ENCODE measurements at places on chromosomes 1 and 21.

DNA sequence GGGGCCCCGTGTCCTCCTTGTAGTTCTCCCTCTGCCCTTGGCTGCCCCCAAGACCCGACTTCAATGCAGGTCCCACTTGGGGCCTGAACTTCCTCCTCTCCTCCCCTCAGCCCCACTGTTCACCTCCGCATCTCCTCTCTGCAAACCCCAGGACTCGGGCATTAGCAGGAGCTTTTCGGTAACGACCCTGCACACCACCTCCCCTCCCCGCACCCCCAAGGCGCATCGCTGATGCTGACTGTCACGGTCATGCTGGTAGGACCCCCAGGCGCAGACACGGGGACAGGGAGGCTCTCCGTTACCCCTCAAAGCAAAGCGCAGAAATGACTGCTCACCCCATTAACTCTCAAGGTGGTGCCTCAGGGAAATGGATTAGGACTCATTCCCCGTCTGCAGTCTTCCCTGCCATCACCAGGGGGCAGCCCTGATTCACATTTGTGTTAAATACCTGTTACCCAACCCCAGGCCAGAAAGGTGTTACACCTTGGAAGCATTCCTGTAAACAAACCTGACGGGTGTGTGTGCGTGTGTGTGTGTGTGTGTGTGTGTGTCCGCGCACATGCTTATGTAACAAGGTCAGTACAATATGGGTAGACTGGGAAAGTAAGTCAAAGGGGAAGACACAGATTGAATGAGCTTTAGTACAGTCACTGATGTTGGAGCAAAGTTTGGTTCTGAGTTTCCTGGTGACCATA, 6.4 kb upstream of the GUCA2B start:
- DNase-seq: peak; percentile 24

DNA sequence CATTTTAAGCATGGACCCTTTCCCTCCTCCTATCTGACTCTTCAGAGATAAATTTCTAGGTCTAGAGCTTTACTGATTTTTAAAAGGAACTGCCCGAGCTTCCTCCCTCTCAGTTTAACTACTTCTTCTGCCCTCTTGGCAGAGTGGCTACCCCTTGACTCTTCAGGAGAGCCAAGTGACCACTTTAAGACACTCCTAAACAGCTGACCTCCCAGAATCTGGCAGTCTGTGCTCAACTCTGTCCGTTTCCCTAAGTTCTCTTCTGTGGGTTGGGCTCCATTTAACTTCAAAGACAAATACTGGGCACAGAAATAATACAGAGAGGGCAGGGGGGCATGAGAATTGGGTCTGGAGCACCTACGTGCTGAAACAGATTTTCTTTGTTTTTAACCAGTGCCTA, 196.3 kb upstream of the FOXD3 start:
- DNase-seq: no peak

DNA sequence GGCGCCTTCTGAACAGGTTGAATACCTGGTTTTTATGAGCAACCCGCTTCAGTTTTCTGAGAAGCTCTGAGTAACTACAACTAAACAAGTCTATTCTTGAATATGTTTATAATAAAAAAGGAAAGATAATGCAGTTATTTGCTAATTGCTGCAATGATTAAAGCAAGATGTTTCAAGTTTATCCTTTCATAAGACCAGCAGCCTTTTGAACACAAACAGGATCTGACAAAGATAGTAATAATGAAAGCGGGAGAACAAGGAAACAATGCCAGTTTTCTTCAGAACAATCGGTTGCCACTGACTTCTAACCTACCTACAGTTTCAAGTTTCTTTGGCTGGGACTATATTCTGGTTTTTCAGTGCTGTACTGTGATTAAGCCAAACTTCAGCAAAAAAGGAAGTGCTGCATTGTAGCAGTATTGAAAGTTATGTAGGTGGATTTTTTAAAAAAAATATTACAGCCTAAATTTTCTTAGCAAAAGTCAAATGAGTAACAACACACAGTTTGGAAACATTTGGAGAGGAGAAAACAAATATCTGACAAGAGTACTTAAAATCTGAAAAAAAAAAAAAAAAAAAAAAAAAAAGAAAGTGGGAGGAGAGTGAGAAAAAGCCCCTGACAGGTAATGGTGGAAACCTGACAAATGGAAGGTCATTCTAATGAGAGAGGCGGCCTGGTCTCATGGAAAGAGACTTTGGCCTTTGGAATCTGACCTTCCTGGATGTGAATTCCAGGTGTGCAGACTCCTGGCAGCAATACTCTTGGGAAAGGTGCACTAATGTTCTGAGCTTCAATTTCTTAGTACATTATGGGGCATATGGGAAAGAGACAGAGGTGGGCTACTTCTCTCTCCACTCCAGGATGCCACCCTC, 11.4 kb downstream of the KCNJ15 start:
- DNase-seq: no peak

DNA sequence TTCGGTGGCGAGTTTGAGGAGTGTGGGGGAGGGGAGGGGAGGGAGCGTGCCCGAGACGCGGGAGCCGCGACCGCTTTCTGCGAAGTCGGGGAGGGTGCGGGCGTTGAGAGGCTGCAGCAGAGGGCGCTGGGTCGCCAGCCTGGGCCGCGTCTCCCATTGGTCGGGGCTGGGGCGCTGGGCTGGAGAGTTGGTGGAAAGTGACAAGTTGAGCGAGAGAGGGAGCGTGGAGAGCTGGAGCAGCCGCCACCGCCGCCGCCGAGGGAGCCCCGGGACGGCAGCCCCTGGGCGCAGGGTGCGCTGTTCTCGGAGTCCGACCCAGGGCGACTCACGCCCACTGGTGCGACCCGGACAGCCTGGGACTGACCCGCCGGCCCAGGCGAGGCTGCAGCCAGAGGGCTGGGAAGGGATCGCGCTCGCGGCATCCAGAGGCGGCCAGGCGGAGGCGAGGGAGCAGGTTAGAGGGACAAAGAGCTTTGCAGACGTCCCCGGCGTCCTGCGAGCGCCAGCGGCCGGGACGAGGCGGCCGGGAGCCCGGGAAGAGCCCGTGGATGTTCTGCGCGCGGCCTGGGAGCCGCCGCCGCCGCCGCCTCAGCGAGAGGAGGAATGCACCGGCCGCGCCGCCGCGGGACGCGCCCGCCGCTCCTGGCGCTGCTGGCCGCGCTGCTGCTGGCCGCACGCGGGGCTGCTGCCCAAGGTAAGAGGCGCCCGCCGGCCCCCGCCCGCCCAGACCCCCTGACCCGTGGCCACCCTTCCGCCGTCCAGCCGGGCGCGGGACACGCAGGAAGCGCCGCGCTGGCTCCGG, at the start of gene ROR1:
ROR1 (plus strand) TSS at position 203 of the 802 bp plus-strand sequence.
- peak; percentile 78 for DNase-seq

DNA sequence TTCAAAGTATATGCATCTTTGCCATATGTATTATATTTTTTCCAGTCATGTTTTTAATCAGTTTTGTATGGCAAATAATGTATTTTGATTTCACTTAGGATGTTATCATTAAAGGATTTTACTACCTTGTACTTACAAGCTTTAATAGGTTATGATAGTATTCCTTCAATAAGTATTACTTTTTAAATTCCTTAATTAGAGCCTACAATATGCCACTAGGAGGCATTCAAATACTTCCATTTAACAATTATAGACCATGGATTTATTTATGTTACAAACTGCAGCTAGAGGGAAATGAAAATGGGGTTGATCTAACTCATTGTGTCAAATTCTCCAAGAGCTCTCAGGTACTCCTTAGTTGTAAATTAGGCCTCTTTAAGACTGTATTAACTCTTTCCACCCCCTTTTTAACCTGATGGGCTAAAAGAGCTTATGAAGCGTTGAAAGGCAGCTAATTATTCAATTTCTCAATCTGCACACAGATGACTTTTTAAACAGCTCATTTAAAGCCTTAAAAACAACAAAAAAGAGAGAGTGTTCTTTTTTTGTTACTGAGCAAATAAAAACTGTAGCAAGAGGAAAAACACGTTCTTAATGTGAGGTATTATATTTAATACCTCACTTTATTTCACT, 156.2 kb downstream of the DENND1B start:
- no peak for DNase-seq

- DNase-seq: no peak
Measured at GRCh38 chr1:108033550-108033951, 68.6 kb upstream of the VAV3 start.

DNA sequence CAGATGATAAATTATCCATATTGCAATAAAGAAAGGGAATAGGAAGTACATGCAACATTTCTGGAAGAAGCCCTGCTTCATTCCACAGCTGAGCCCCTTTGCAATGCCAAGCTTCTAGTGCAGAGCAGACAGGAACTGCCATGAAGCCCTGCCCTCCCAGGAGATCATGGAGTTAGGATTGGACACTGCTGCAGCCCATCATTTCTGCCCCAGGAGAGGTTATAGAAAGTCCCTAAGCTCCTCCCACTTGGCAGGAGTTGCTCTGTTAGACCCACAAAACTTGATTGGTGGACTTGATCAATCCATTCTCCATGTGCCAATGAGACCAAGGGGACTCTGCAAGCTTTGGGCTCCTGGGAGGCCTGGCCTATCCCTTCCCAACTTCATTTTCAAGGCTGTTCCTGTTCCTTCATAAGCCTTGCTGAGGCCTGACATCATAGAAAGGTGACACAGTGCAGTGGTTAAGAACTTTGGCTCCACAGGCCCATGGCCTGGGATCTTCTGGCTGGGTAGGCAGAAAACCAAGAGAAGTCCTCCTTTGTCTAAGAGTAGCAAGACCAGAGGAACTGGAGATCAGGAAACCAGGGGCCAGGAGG, 1.3 kb upstream of the LAPTM5 start:
- DNase-seq: no peak

GRCh38 chr1:220825819-220826551, 39.3 kb downstream of the MTARC1 start:
- DNase-seq: no peak

DNA sequence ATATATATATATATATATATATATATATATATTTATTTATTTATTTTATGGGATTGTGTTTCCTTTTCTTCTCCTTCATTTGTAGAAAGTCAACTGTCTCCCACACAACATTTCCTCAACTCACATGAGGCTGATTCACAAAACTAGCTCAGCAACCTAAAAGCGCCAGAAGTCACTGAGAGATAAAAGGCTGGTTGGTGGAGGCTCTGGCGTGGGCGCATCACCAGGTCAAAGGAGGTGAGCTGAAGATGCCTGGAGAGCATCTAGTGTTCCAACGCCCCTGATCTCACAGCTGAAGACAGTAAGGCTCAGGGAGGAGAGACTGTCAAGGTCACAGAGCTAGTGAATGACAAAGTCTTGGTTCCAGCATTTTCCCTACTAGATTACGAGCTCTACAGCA, 78.0 kb downstream of the HLCS start:
- no peak for DNase-seq

DNA sequence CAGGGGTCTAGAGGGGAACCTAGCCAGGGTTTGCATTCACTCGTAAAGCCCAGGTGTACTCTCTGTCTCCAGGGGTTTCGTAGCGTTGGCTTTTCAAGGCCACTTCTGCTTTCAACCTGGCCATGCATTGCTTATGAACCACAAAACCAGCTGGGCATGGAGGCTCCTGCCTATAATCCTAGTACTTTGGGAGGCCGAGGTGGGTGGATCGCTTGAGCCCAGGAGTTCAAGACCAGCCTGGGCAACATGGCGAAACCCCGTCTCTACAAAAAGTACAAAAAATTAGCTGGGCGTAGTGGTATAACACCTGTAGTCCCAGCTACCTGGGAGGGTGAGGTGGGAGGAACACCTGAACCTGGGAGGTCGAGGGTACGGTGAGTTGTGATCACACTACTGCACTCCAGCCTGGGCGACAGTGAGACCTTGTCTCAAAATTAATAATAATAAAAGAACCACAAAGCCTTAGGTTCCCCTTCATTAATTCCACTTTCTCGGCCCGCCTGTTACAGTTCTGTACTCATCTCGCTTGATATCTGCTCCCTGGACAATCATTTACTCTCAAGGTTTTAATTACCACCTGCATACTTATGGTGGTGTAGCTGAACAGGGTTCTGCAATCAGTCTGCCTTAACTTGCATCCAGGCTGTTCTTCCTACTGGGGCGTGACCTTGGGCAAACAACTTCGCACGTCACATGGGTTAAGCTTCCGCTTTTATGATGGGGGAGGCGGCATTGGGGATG, 6.1 kb downstream of the SLC16A4 start:
- DNase-seq: no peak

GRCh38 chr1:237471956-237472355, 418.8 kb downstream of the ZP4 start:
- no peak for DNase-seq

GRCh38 chr1:225450491-225451191, 22.8 kb upstream of the LBR start:
- no peak for DNase-seq

DNA sequence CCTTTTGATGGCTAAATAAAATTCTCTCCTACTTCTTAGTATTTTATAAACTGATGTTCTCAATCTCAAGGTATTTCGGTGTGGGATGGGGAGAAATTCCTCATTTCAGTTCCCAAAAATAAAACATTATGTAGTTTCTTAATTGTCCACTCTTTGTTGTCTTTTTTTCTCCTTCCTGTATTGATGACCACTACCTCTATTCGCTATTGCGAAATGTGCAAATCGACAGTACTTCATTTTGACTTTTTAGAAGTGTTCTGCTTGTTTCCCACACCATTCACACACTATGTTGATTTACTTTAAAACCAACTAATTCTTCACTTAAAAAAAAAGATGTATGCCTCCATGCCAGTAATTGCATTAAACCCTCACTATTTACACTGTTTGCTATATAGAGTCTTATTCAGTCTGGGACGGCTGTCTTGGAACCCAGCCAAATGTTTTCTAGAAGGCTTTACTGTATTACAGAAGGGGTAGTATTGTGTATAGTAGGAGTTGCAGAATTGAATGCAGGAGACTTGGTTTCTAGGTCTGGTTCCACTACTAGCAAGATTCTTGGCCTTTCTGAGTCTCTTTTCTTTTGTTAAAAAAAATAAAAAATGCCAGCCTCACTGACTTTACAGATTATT, 5.6 kb downstream of the RNF2 start:
- no peak for DNase-seq

GRCh38 chr1:170661646-170662411, 2.1 kb upstream of the PRRX1 start:
- no peak for DNase-seq

- DNase-seq: no peak
Measured at GRCh38 chr21:41059871-41060270, 108.1 kb upstream of the BACE2 start.

- DNase-seq: no peak
Measured at GRCh38 chr1:218957971-218958370, 215.7 kb upstream of the LYPLAL1 start.

GRCh38 chr1:231724876-231725647, 98.5 kb downstream of the DISC1 start:
- peak; percentile 38 for DNase-seq

- DNase-seq: no peak
Measured at GRCh38 chr21:35316933-35317332, 267.8 kb upstream of the RUNX1 start.

DNA sequence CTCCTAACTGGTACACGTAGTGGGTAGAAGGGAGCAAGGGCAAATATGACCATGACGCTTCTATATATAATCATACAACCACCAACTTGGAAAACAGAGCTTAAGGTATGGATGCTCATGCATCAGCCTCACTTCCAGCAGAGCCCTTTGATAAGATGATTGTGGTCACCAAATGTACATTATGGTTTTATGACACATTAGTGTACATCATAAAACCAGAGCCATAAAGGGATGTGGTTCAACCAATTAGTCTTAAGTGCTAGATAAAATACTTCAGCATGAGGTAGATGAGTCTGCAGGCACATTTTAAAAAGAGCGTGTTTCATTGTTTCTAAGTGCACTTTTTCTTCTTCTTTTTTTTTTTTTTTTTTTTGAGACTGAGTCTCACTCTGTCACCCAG, 43.7 kb downstream of the NIBAN1 start:
- no peak for DNase-seq

Data from HS-27A (cell line).